ENCODE measurements at places on chromosomes 7 and 10. TPM values are rescaled to one million over a fixed set of nuclear protein-coding genes. Genes with fewer than 3 reads are reported as not detected.

DNA sequence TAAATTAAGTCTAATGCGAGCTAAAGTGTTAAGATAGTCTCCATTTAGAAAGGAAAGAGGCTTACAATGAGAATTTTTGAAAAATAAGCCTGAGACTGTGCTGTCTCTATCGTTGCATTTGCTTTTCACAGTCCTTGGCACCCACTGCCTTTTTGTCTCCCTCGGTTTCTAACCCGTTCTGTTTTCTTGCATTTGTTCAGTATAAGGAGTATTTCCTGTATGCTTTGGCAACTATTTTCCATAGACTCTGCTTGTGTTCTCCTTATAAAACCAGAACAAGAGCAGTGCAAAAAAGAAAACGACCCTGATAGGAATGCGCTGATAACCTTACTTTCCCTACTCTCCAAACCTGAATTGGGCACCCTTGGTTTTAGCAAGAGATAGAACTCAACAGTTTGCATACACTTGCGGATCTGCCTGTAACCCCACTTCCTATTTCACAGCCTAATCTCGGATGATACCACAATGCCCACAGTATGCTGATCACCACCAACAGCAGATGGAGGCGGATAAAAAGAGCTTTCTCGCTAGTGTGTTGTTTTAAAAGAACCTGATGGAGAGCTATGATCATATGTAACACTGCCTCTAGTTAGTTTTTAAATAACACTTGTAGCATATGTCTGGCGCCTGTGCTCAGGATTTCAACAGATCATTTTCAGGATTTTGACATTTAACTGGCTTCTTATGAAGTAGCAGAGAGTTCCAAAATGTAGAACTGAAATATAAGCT, 1.6 kb upstream of the ARHGAP12 start:
- peak overlapping the region; percentile 66 for H3K27ac ChIP-seq
- peak; percentile 45 for DNase-seq
- H3K4me1 ChIP-seq: peaks cover 40% of the 10 kb centered on the region
- no peaks in the 10 kb centered on the region for H3K27me3 ChIP-seq

DNA sequence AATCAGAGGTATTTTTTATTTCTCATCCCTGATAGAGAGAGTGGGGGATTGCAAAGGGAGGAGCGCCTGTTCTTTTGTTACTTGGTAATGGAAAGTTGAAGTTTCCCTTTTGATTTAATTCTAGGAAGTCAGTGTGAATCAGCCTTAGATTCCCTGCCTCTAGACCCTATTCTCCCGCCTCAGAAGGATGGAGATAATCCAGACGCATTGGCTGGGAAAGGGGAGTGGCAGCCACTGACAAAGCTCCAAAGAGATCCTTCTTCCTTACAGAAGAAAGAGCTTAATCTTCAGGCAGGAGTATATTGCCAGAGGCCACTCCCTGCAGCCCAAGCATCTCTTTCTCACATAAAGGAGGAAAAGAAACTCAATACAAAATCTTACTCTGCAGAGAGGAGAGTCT, 122.3 kb upstream of the GALNT17 start:
- no peak for DNase-seq
- H3K27ac ChIP-seq: no peak overlapping the region
- H3K4me1 ChIP-seq: no peaks in the 10 kb centered on the region
- no peaks in the 10 kb centered on the region for H3K27me3 ChIP-seq

The AMPH gene
- not detected for polyA plus RNA-seq

DNA sequence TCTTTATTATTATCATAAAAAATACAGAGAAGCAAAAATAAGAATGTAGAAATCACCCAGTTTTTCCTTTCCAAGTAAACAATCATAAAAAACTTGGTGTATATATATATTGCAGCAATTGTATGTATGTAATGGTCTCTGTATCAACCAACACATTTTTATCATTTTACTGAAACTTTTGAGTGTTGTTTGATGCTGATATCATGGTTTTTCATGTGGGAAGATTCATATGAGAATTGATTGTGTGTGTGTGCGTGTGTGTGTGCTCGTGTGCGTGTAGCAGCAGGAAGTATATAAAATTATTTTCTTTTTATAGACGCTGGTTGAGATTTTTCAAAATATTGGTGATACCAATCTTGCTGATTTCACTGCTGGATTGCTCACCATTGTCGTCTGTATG, 22.3 kb downstream of the SLC26A4 start:
- H3K27ac ChIP-seq: no peak overlapping the region
- DNase-seq: no peak
- H3K36me3 ChIP-seq: no peaks in the 10 kb centered on the region
- H3K27me3 ChIP-seq: no peaks in the 10 kb centered on the region
- H3K4me1 ChIP-seq: peaks cover 7% of the 10 kb centered on the region

The ADAM12 gene
- 1.9 TPM for polyA plus RNA-seq

The VENTX gene
- polyA plus RNA-seq: not detected

The ADAP1 gene
- 5.1 TPM for polyA plus RNA-seq

The CYP2E1 gene
- 0.30 TPM for polyA plus RNA-seq

- H3K4me3 ChIP-seq: no peak overlapping the region
- no peaks in the 10 kb centered on the region for H3K27me3 ChIP-seq
- peaks cover 89% of the 10 kb centered on the region for H3K4me1 ChIP-seq
Observed at GRCh38 chr10:32326680-32327363, 20.1 kb downstream of the EPC1 start.

The PIP gene
- not detected for polyA plus RNA-seq

DNA sequence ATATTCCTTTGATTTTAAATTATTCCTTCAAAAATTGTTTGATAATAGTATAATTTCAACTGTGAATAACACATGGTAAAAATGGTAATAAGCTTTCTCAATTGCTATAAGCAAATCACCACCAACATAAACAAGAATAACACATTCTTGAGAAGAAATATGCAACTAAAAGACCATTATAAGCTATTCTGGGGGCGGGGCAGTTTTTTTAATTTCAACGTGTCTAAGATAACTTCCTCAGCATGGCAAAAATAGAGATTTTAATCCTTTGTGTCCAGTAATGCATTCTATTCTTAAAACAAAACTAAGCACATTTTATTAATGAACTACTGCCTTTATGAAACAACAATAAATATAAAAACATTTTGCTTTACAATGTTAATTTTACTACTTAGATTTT, 1.5 kb downstream of the DNAJC12 start:
- no peak overlapping the region for H3K4me3 ChIP-seq
- H3K4me1 ChIP-seq: no peaks in the 10 kb centered on the region
- H3K27me3 ChIP-seq: no peaks in the 10 kb centered on the region
- no peaks in the 10 kb centered on the region for H3K36me3 ChIP-seq

GRCh38 chr7:86942995-86943394, 116.5 kb downstream of the ELAPOR2 start:
- H3K36me3 ChIP-seq: no peaks in the 10 kb centered on the region
- H3K4me1 ChIP-seq: no peaks in the 10 kb centered on the region
- no peaks in the 10 kb centered on the region for H3K27me3 ChIP-seq
- no peak for DNase-seq
- H3K27ac ChIP-seq: no peak overlapping the region

The IKZF1 gene
- polyA plus RNA-seq: 288 TPM

- peaks cover 69% of the 10 kb centered on the region for H3K4me1 ChIP-seq
- peak overlapping the region; percentile 5 for H3K4me3 ChIP-seq
- peak overlapping the region; percentile 75 for H3K27ac ChIP-seq
- peaks cover 7% of the 10 kb centered on the region for H3K36me3 ChIP-seq
Observed at GRCh38 chr10:131901181-131901829, 497 bp downstream of the PPP2R2D start.

DNA sequence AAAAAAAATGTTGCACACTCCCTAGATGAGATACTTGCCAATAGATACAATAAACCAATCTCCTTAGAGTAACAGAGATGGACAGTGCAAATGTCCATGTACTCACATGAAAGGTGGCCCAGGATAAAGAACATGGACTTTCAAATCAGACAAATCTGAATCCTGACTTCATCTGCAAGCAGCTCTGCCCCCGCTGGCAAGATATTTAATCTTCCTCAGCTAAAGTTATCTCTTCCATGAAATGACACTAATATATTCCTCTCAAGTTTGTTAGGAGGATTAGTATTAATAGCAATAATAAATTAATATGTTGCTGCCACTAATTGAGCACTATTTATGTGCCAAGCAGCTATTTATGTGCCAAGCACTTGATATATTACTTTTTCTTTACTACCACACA, 148.6 kb upstream of the YAE1 start:
- peaks cover 4% of the 10 kb centered on the region for H3K4me1 ChIP-seq
- no peaks in the 10 kb centered on the region for H3K36me3 ChIP-seq
- DNase-seq: no peak
- no peak overlapping the region for H3K27ac ChIP-seq
- no peaks in the 10 kb centered on the region for H3K27me3 ChIP-seq

DNA sequence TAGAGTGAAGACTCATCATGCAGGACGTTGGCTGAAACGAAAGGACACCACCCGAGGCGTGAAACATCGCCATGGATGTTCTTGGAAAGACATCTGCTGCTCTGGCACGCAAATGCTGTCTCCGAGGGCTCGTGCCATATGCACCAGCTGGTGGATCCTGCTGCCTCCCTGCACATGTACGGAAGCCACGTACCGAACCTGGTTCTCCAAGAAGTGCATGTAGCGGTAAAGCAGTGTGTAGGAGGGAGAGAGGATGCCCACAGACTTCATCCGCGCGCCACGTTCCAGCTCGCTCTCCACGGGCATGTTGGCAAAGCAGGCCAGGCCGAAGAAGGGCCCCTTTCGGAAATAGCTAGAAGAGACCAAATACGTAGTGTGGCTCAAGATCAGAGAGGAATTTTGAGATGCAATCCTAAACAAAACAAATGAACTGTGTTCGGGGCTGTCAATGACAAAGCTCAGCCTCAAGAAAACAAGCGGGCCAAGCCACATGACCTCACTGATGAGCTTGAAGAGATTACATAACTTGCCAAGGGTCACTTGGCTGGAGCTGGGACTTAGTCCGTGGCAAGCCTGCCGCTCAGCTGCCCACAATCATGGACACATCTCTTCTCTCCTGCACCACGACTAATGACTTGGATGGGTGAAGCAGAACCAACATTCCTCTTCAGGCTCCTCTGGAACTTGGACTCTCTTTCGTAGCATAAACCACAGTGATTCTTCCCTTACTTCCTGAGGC, 16.5 kb downstream of the DENND11 start:
- H3K4me3 ChIP-seq: no peak overlapping the region
- H3K27ac ChIP-seq: no peak overlapping the region
- H3K27me3 ChIP-seq: no peaks in the 10 kb centered on the region

GRCh38 chr10:65275296-65275695, 1650.5 kb upstream of the LRRTM3 start:
- H3K4me3 ChIP-seq: no peak overlapping the region
- no peak overlapping the region for H3K27ac ChIP-seq
- no peaks in the 10 kb centered on the region for H3K36me3 ChIP-seq
- H3K4me1 ChIP-seq: no peaks in the 10 kb centered on the region

DNA sequence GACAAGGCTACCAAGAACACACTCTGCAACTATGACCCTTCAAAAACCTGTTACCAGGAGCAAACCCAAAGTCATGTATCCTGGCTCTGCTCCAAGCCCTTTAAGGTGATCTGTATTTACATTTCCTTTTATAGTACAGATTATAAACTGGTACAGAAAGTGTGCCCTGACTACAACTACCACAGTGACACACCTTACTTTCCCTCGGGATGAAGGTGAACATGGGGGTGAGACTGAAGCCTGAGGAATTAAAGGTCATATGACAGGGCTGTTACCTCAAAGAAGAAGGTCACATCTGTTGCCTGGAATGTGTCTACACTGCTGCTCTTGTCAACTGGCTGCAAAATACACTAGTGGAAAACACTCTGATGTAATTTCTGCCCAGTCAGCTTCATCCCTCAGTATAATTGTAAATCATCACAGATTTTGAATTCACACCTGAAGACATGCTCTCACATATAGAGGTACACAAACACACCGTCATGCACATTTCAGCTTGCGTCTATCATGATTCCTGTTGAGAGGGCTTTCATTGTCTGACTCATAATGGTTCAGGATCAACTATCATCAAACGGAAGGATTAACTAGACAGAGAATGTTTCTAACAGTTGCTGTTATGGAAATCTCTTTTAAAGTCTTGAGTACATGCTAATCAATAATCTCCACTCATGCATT, 318.3 kb downstream of the NXPH1 start:
- no peak overlapping the region for H3K4me3 ChIP-seq
- H3K36me3 ChIP-seq: no peaks in the 10 kb centered on the region
- H3K4me1 ChIP-seq: no peaks in the 10 kb centered on the region

The CHST3 gene
- polyA plus RNA-seq: not detected

DNA sequence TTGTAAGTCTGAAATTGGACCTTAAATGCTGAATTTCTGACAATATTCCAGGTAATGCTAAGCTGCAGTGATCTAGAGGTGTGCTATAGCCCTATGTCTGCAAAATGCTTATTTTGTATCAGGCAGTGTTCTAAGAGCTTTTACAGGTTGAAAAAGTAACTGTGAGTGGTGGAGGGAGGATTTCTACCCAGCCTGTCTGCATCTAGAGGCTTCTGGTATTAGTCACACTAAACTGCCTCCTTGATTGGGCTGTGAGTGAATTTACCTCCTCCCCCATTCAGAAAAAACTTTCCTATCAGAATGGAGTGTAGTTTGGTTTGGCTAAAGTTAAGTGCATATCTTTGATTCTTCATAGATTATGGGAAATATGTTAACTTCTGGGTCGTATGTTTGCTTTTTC, 56.8 kb downstream of the BBS9 start:
- H3K4me3 ChIP-seq: no peak overlapping the region
- H3K27me3 ChIP-seq: no peaks in the 10 kb centered on the region
- peaks cover 9% of the 10 kb centered on the region for H3K4me1 ChIP-seq
- H3K36me3 ChIP-seq: no peaks in the 10 kb centered on the region

GRCh38 chr7:41744161-41744560, 41.3 kb upstream of the INHBA start:
- no peaks in the 10 kb centered on the region for H3K4me1 ChIP-seq
- no peaks in the 10 kb centered on the region for H3K36me3 ChIP-seq
- no peak overlapping the region for H3K4me3 ChIP-seq
- no peak overlapping the region for H3K27ac ChIP-seq
- no peak for DNase-seq

- no peak for DNase-seq
- H3K36me3 ChIP-seq: peaks cover 18% of the 10 kb centered on the region
- H3K4me3 ChIP-seq: no peak overlapping the region
- H3K27ac ChIP-seq: no peak overlapping the region
- H3K27me3 ChIP-seq: no peaks in the 10 kb centered on the region
Observed at GRCh38 chr10:125802131-125802530, 20.9 kb downstream of the UROS start.

DNA sequence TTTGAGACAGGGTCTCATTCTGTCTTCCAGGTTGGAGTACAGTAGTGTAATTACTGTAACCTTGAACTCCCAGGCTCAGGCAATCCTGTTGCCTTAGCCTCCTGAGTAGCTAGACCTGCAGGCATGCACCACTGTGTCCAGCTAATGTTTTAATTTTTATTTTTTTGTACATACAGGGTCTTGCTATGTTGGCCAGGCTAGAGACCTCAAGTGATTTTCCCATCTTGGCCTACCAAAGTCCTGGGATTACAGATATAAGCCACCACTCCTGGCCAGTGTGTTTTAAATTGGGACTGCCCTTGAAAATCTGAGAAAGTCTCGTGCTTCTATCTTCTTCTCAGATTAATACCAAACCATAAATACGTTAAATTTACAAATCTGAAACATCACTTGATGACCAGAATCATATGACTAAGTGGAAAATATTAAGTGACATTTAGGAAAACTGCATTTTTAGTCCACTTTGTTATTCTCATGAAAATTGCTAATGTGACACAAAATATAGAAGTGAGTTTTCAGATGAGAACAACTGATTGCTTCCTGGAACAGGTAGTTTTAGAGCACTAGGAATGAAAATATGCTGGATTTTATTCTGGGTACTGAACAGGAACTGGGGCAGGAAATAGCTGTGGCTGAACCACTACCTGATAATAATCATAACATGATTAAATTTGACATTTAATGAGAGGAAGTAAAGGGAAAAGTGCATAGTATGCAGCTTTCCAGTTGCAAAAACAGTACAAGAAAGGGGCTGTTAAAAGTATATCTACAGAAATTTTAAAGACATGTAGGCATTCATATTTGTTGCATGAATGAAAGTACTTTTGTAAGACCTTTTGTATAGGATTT, 4.2 kb downstream of the PHTF2 start:
- DNase-seq: no peak
- H3K4me3 ChIP-seq: no peak overlapping the region
- no peaks in the 10 kb centered on the region for H3K36me3 ChIP-seq
- peaks cover 66% of the 10 kb centered on the region for H3K4me1 ChIP-seq

Data from CD4-positive, alpha-beta memory T cell (primary cell).